ENCODE measurements at places on chromosomes 5 and 9. TPM values are rescaled to one million over a fixed set of nuclear protein-coding genes. Genes with fewer than 3 reads are reported as not detected.

GTF3C4 gene
- 22.6 TPM for total RNA-seq

CACNA1B gene
- total RNA-seq = 35.6 TPM

DAB2IP gene
- total RNA-seq = 11.9 TPM

PCDHA2 gene
- total RNA-seq = 11.5 TPM

ESM1 gene
- 0.47 TPM for total RNA-seq

IL13 gene
- not detected for total RNA-seq

HIGD2A gene
- 26.4 TPM for total RNA-seq

TAF11L10 gene
- total RNA-seq = not detected

SLC6A3 gene
- not detected for total RNA-seq

SPATA31D1 gene
- total RNA-seq = not detected

PCDHGB1 gene
- 7.8 TPM for total RNA-seq

PKD2L2 gene
- not detected for total RNA-seq

TLX3 gene
- total RNA-seq = not detected

OR1J2 gene
- not detected for total RNA-seq

DIPK1B gene
- total RNA-seq = 25.1 TPM

AQP7 gene
- total RNA-seq = not detected

ISOC1 gene
- 19.0 TPM for total RNA-seq

Data from occipital lobe (tissue), 3 donors.